ENCODE measurements at places on chromosomes 12 and 14.
A peak's percentile ranks its signal among the peaks of the same experiment; 100 is the strongest.

- DNase-seq, result no peak
Measured at GRCh38 chr14:78840898-78841297, 670.7 kb downstream of the NRXN3 start.

GRCh38 chr14:81509838-81510452 lies 23.7 kb downstream of the SEL1L start:
- no peak for DNase-seq

DNA sequence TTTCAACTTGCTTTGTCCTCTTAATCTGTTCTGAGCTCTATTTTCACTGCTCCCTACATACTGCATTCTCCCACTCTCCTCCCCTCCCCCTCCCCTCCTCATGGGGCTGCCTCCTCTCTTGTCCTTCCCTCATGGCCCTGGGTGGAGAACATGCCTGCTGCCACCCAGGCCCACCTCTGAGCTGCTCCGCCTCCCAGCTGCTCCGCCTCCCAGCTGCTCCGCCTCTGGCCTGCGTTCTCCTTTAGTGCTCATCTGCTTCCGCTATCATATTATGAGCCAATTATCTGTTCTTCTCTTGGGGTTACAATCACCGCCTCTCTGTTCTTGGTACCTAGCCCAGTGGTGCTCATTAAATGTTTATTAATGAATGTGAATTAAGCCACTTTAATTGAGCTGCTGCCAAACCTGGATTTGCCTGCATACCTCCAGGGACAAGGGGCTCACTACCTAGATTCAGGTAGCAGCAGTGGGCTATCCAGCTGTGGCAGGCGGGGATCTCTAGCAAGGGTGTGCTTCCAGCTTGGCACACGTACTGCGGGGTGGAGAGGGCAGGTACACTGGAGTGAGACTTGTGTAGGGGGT lies 32.0 kb upstream of the FAM181A start:
- DNase-seq, result no peak

DNA sequence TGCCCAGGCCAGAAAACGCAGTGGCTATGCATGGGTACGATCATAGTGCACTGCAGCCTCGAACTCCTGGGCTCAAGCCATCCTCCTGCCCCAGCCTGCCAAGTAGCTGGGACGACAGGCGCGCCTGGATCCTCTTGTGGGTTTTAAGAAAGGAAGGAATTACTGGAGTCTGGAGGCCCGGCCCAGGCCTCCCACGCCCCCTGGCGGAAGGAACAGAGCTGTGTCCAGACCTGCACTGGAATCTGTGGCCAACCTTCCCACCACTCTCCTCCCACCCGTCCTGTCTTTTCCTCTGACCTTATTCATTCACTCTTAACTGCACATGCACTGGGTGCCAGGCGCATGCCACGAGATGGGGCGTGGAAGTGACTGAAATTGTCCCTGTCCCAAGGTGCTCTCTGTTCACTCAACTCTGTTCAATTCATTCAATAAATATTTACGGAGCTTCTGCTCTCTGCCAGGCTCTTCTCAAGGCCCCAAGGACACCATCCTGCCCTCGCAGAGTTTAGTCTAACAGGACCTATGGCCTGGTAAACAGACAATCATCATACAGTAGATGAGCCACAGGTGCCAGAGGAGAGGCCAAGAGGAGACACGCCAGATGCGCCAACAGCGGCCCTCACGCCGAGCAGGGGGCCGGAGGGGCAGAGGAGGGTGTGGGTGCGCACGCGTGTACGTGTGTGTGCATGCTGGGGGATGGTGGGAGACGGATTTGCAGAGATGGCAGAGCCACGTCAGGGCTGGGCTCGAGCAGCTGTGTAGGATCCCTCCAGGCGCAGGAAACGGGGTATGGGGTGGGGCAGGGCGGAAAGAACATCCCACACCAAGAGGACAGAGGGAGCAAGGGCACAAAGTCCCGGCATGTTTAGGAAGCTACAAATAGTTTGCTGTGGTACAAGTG lies 13.7 kb upstream of the TMEM106C start:
- DNase-seq, result peak; percentile 53

- DNase-seq, result no peak
Measured at GRCh38 chr12:113537751-113538087, 66.0 kb upstream of the LHX5 start.

- no peak for DNase-seq
Measured at GRCh38 chr12:107446476-107446875, 239.1 kb upstream of the PWP1 start.

DNA sequence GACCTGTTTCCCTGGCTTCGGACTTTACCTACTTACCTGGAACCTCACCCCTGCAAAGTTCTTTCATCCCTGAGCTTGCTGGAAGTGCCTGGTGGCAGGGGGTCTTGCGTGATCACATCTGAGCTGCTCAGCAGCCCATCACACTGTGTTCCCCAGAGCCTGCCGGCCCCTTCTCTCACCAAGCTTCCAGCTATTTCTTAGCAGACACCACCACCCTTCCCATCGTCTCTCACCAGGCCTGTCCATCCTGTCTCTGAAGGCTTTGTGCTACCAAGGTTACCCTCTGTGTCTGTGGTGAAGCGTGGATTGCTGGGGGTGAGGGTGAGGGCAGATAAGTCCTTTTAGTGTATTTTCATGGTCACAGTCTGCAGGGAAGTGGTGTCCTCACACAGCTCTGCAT lies 78.8 kb upstream of the NRXN3 start:
- DNase-seq, result no peak

DNA sequence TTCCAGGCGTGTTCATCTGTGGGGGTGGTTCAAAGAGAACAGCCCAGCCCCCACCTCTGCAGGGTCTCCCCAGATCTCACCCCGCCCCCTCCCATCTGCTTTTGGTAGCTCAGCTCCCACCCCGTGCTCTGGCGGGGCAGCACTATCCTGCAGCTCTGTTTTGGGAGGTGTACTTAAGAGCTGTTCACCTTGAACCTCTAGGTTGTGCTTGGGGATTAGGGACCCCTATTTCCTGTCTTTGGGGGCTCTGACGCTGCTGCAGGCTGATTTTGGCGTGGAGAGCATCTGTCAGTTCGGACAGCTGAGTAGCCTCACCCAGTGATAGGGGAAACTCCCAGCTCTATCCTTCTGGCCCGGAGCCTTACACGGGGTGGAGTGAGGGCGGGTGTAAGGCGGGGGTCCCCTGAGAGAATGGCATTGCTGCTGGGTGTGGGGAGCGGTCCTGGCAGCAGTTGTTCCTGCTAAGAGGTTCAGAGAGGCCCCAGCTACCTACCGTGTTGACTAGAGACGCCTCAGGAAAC lies 765 bp downstream of the TMEM120B start:
- no peak for DNase-seq

- DNase-seq, result no peak
Measured at GRCh38 chr12:82522285-82522684, 164.0 kb downstream of the METTL25 start.

- no peak for DNase-seq
Measured at GRCh38 chr14:34363733-34364134, 98.3 kb downstream of the SPTSSA start.

DNA sequence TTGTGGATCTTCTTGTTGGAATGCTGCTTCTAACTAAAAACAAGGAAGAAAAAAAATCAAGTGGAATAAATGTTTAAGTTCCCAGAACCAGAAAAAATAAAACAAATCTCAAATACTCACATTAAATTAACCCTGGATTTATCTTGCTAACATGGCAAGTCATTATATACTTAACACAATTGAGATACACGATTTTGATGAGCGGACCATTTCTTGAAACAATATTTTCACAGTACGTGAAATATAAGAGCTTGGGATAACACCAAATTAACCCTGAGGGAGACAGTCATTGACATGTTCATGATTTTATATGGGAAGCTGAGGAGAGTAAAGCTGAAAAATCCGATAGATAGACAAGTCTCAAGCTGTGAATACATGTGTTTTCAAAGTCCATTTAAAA lies 128.6 kb downstream of the PTCSC3 start:
- no peak for DNase-seq

DNA sequence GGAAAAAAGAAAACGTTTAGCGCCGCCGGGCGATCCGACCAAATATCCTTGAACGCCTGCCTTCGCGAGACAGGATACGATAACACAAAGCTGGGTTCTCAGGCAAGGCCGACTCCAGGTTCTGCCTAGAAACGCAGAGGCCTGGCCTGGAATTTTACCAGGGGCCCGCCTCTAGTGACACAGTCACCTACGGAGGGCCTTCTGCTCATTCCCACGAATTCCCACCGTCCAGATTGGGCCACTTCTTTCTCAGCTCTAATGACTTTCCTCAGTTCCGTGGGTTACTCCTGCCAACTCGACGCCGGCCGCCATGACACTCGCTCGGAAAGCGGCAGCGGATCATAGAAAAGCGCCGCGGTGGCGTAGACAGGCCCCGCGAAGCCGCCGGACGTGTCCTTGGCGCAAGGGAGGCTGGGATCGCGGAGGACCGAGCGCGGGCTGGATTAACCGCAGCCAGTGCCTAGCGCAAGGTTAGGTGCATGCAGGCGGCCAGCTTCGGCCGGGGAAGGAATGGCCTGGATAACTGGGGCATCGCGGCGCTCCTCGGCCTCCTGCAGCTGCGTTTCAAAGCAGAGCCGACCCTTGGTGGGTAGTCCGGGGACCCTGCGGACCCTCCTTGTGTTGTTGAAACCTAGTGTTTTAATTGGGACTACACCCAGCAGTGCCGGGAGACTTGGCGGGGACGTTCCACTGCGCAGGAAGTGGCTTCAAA lies at the start of gene TRIP11:
TSS of gene TRIP11 (minus strand) at position 341 of the 712 bp plus-strand sequence. CDS start 374 bp downstream, outside the sequence.
- DNase-seq, result peak; percentile 95

DNA sequence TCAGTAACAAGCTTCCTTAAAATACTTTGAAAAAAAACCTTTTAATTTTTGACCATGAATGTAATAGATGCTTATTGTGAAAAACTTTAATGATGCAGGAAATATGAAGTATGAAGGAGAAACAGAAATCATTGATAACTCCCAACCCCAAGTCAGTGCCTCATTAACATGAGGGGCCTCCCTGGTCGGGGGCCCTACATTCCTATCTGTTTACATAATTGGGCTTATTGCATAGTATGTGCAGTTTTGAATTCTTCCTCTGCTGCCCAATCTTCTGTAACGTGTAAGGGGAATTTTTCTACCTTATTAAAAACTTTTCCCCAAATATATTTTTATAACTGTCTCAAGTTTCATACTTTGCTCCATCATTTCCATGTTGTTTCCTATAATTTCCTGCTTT lies 63.0 kb downstream of the SLC25A47 start:
- DNase-seq, result no peak

DNA sequence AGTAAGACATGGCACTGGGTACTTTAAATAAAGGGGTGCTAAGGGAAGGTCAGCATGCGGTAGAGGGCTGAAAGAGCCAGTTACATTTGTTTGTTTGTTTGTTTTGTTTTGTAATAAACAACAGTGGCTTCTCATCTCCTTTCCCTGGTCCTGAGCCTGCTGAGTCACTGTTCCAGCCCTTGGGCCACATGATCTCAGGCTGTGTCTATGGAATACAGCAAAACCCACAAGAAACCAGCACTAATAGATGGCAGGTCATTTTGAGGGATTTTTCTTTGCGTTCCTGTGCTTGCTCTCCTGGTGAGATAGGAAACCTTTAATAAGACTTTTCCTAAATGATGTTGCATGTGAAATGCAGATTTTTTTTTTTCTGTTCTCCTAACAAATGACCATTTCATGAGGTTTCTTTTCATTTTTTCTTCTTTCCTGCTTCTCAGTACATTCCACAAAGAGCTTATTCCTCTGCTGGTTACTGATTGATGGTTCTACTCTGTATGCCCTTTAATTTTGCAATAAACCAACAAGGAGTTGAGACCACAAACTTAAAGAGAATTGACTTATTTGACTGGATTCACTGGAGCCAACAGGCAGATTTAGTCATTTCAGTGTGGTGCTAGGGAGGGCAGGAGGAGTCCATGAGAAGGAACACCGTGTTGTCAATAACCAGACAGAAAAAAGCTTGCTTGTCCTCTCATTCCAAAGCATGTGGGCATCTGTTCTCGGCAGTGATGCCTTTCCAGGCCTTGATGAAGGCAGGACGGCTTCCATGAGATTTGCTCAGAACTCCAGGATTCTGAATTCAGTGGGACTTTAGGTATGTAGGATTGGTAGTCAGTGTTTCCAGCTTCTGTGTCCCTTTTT lies 459.2 kb downstream of the RAD51B start:
- no peak for DNase-seq

DNA sequence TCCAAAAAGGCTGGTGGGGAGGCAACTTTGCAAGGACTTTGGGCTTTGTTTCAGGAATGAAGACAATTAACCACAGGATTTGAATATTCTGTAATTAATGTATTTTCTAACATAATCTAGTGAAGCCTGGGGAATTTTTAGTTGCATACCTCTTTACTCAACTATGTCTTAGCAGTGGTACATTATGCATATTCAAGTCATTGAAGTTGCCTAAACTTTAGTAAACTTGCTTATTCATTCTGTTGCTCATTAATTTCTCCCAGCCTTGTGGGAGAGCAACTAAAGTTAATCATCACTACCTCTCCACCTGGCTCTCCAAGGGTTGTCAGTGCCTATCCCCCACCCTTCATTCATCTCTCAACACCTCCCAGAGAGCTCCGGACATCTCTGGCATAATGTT lies 54.2 kb downstream of the IFNG-AS1 start:
- no peak for DNase-seq

GRCh38 chr14:58635091-58635830 lies 2.5 kb upstream of the DACT1 start:
- peak; percentile 54 for DNase-seq

Data from B cell (primary cell).